T-helper 17 cell (primary cell): ENCODE measurements at places on chromosomes 5 and 9.

DNA sequence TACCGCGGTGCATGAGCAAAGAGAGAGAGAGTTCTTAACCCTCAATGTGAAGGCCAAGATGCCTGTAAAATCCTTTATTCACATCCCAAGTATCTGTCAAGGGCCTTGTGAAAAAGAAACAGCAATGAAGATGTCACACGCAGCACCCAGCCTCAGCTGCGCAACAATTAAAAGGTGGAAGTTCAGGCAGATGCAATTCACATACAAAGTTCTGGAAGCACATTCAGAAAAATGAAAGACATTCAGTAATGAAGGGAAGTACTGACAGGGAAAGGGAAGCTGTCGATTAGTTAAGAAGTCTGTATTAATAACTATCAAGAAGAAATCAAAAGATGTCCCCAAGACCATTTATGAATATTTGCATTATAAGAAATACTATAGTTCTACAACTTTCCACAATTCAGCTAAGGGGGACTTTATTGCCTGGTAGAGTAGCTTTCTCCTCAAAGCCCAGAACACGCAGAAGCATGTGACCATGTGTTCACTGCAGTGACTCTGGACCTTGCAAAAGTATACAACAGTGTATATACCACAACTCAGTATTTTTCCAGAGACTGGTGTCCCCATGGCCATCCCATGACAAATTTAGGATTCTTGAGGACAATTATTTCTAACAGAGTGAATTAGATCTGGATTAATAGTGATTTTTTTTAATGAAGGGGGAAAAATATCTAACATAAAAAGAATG, 137.5 kb downstream of the CDK5RAP2 start:
- DNase-seq, result no peak

GRCh38 chr9:624935-625500, 216.5 kb upstream of the DMRT1 start:
- no peak for DNase-seq

DNA sequence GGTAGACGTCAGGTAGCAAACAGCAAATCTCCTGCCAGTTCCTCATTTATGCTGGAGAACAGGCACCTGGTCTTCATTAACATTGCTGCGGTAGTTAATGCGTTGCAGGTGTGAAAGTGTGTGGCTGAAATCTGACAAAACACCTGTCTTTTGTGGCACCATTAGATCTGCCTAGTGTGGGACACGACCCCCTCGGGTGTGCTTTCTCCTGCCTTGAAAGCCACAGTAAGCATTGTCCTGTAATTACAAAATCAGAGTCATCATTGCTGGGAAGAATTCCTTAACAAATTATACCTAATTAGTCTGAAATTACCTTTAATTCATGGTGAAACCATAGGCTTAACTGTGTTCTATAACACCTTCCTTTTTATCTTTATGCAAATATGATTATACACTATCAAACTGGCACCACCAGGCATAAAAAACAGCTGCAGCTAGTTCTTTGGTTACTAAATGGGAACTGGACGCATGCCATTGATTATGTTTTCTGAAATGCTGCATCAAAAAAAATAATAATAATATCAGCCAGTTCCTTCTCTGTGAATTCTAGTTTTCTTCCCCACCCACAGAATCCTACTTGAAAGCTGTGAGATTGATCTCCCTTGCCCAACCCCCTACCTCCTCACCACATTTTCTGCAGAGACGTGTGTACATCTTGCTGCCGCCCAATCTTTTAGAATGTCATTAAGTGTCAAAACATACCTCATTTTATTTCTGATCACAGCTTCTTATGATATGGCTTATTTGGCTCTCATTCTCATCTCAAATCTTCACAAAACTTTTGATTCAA, 374.0 kb downstream of the NFIB start:
- DNase-seq, result no peak

DNA sequence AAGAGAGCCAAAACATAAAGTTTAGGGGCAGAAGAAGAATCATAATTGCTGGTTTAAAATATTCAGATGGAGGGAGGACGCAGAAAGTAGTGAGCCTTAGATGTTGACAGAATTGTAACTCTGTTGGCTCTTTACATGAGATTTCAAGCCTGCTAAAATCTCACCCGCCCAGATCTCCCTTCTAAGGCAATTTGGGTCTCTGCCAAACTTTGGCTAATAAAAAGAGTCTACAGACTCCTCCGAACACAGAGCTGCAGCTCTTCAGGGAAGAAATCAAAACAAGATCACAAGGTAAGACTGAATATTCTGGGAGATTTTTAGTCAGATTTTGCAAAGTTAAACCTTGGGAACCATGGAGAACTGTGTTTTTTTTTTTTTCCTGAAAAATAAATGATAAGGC, at the start of gene IL33:
Gene IL33 (plus strand): TSS at position 246 of the 400 bp plus-strand sequence. CDS start 25,888 bp downstream, outside the sequence.
- no peak for DNase-seq

DNA sequence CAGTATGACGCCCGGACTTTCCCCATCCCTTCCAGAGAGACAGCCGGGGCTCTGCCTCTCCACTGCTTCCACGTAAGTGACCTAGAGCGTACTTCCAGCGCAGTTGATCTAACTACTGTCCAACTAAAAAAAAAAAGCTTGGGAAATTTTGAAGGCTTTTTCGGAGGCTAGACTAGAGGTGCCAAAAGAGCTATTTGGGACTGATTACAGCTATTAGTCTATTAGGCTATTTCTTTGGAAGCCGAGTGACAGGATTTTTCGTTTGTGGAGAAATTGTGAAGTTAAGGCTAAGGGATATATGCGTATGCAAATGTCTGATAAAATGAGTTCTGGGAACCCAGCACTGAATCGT, 1.5 kb downstream of the CCNO start:
- no peak for DNase-seq

GRCh38 chr9:110555551-110556331, 23.8 kb downstream of the SVEP1 start:
- no peak for DNase-seq

DNA sequence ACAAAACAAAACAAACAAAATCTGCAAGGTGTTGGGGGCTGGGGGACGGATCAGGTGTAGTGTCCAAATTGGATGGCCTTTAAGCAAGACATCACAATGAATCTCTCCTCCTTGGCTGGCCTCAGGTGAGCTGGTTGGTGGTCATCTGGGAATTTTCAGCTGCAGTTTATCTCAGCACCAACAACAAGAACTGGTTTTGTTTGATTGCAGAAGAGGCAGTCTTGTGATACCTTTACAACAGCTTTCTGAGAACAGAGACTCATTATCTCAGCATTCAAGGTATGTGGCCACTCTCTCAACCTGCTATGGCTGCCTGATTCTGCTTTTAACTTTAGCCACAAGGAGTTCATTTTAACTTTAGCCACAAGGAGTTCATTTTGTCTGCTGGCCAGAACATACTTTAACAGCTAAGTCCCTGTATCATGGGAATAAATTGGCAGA, 1543.4 kb downstream of the EFNA5 start:
- no peak for DNase-seq

- no peak for DNase-seq
Measured at GRCh38 chr9:5518937-5519319, 8.6 kb downstream of the PDCD1LG2 start.

DNA sequence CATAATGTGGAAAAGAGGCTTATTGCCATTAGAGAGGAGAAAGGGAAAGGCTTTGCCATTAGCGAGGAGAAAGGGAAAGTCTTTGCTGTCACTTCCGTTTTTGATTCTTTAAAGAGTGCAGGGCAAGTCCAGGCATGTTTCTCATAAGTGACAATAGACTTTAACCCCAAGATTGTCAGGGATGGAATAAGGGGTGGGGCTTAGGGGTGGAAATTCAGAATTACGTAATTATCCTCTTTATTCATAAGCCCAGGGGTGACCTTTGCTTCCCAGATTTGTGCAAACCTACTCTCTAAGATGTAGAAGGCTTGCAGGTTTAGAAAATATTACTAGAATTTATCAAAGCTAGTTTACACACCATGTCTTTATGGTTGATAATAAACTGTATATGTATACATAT, 2.3 kb upstream of the PLK2 start:
- no peak for DNase-seq

DNA sequence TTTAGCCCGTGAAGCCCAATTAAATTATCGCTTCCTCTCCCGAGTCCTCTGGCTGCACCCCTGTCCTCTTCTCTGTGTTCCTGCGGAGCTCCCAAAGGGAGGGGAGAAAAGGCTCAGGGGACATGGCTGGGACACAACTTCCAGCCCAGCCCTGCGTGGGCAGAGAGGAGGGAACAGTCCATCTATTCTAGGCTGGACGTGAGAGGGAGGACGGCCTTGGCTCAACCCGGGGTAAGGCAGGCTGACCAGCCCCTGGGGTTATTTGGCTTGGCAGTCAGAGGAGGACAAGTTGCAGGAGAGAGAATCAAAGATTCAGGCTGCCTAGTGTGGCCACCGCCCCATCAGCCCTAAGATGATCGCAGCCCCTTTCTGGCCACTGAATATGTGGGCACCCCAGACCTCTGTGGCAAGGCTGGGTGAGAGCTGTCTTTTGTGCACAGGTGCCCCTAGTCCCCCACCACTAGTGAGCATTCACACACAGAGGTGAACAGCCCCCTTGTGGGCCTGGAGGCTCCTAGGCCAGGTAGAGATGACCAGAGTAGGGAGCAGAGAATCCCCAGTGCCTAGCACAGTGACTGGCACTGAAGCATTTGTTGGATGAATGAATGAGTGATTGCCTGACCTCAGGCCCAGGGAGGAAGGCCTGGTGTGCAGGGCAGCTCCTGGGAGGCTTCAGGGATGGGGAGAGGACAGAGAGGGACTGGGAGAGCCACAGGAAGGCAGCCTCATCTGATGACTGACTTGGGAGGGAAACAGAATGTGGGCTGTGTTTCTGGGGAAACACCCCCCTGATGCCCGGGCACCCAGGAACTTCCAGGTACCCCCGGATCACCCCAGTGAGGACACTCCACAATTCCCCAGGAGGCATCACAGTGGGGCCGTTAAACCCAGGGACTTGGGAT, 133.9 kb downstream of the C9orf50 start:
- DNase-seq, result no peak

GRCh38 chr5:56961746-56962145, 9.8 kb upstream of the MIER3 start:
- DNase-seq, result no peak

DNA sequence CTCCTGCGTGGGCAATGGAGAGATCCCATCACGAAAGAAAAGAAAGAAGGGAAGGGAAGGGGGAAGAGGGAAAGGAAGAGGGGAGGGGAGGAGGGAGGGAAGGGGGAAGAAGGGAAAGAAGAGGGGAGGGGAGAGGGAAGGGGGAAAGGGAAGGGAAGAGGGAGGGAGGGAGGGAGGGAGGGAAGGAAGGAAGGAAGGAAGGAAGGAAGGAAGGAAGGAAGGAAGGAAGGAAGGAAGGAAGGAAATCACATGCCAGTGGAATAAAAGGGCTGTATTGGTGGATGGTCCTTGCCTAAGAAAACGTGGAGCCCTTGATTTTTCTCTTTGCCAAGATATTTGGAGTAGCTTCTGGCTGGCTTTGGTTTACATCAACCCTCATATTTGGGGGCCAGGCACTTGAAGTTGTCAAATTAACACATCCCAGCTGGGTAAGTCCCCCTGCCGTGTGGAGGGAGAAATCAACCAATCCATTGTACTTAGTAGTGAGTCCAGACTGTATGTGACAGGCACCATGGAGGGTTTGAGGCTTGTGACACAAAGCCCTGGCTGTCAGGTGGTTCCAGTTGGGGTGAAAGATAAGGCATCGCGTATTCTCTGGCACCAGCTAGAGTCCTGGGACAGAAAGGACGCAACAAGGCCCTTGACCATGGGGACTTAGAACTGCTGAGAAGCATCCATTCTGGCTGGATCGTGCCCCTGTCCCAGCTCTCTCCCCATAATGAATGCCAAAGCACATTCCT, 23.7 kb downstream of the IDNK start:
- DNase-seq, result no peak

- DNase-seq, result no peak
Measured at GRCh38 chr5:154291917-154292316, 101.4 kb downstream of the GALNT10 start.

GRCh38 chr9:77756449-77756848, 108.3 kb upstream of the GNA14 start:
- no peak for DNase-seq

DNA sequence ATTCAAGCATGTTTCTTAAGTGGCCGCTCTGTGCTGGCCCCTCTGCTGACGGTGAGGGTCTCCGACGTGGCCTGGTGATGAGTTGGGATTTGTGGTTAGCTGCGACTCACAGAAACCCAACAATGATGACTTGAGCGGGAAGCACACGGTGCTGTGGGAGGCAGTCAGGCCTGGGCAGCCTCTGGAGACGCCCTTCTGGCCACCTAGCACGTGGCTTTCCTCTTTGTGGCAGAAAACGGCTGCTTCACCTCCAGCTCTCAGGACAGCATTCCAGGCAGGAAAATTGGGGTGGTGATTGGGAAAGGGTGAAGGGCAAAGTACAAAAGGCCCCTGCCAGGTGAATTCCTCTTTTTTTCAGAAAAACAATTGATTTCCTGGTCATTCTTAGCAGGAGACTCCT, 17.5 kb upstream of the IER5L start:
- no peak for DNase-seq

- DNase-seq, result no peak
Measured at GRCh38 chr5:151063142-151063989, 17.5 kb downstream of the TNIP1 start.

- no peak for DNase-seq
Measured at GRCh38 chr9:121939643-121940042, 153.5 kb downstream of the TTLL11 start.

- DNase-seq, result peak; percentile 10
Measured at GRCh38 chr5:1521671-1522600, 1.8 kb downstream of the LPCAT1 start.

DNA sequence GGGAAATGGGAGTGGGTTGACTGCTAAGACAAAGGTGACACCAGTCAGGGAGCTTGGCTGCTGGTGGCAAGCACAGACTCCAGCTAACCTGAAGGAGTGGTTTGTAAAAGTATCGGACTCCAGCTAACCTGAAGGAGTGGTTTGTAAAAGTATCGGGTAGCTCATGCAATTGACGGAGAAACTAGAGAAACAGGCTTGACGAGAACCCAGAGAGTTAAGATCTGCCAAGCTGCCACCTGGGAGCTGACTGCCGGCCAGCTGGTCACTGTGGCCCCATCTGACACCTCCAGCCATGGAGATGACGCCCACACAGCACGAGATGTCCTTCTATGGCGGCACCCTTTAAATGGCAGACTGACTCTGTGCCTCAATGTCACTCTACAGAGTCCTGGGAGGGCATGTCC, 28.3 kb upstream of the CRB2 start:
- no peak for DNase-seq

DNA sequence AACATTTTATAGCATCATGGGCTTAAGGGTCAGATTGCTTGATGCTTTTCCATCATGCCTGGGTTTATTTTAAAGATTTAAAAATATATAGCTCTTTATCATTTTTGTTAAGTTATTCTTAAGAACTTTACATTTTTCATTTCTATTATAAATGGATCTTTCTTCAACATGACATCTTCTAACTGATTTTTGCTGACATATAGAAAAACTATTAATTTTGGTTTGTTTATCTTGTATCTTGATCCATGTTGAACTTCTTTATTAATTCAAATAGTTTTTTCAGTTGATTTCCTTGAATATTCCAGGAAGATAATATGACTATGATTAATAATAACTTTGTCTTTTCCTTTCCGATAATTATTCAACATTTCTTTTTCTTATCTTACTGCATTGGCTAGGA, 237.9 kb upstream of the CLINT1 start:
- no peak for DNase-seq
